ENCODE measurements at places on chromosomes 4 and X.
A peak's percentile ranks its signal among the peaks of the same experiment; 100 is the strongest.

DNA sequence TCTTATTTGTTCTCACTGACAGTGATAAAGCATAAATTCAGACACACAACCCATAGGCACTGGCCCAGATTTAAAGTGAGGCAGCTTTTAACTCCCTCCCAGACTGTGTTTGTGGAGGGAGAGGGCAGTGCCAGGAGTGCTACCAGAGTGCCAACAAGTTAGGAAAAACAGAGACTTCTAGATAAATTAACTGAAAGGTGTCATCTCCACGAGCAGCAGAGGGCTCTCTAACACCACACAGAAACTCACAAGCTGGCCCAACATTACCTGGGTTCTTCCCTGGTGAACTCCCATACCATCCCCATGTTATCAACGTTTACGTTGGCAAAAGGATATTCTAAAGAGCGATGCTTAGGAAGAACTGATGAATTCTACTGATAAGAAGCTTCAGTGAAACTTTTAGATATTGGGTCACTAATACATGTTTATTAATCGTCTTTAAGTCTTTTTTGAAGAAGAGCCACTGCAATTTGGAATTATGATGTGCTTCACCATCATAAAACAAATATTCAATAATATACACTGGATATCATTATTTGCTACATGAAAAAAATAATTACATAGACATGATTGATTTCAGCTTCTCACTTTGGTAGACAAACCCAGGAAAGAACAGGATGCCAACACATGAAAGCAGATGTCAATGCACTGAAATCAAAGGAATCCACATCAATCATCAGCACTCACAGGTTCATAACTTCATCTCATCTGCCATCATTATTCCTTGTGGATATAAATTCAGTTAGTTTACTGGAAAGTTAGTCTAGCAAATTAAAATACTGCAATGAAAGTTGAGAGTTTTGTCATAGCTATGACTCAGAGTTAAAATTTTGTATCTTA is 121.2 kb upstream of the NAP1L5 start:
- DNase-seq: peak; percentile 60

GRCh38 chr4:163474027-163474426 is 473 bp upstream of the TKTL2 start:
- DNase-seq: no peak

DNA sequence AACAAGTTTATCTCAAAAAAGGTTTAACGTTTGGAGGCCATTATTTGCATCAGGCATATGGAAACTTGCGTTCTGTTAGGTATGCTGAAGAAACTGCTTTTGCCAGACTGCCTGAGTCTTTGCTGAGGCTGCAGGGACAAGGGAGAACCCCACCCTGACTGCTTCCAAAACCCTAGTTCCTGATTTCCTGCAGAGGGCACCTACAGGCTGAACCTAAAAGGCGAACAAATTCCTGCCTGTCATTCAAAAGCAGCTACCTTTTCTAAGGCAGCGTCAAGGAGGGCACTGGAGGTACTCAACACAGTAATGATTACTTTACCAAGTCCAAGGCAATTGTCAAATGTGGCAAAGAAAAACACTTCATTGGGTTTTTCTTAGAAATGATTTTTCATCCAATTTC is 578 bp upstream of the CORIN start:
- DNase-seq: no peak

DNA sequence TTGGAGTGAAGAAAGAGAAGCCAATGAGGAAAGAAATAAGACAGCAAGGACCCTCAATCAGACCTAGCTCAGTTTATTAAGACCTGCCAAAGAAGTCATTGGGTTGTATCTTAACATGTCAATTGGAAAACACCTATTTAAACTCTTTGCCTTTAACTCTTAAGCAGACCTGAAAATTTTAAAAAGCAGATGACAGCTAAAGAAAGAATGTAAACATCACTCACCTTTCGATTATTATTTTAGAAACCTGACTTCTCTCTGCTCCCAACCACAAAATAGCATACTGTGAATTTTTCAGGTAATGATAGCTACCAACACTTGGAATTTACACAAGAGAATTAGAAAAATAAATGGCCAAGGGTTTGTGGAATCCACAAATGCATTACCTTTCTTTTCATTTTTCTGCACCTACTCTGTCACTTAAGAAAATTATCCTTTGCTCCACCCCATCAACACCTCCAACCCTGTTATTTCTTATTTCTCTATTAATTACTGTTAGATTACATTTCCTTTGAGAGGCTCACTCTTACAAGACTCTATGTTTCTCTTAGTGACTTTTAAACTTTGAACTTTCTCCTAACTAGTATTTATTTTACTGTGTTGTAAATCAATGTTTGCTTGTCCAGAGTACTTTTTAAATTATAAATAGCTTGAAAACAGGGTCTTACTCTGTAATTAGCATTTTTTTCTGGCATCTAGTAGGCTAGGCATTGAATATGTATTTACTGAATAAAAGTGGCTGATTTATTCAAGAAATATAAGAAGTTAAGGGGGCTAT is 765 bp upstream of the SULT1E1 start:
- DNase-seq: no peak

GRCh38 chr4:152087335-152087734 is 326.5 kb upstream of the GATB start:
- no peak for DNase-seq

- DNase-seq: no peak
Measured at GRCh38 chr4:56840559-56840958, 19.1 kb upstream of the SPINK2 start.

DNA sequence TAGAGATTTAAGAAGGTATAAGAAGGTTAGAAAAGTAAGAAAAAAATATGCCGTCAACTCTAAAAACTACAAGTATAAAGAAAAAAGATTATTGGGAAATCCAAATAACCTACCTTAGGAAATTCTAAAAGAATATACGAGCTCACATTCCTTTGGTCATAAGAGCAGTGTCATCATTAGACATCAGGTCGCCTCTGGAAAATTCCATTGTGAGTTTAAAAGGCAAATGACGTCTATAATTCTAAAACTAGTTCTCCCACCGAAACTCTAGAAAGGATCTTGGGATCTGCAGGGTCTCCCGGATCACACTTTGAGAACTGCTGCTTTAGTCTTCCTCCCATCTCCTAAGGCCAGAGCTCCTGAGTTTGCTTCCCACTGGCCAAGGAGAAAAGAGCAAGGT is 518 bp upstream of the SAT1 start:
- no peak for DNase-seq

GRCh38 chrX:76428243-76429130 is 977 bp downstream of the MAGEE1 start:
- no peak for DNase-seq

DNA sequence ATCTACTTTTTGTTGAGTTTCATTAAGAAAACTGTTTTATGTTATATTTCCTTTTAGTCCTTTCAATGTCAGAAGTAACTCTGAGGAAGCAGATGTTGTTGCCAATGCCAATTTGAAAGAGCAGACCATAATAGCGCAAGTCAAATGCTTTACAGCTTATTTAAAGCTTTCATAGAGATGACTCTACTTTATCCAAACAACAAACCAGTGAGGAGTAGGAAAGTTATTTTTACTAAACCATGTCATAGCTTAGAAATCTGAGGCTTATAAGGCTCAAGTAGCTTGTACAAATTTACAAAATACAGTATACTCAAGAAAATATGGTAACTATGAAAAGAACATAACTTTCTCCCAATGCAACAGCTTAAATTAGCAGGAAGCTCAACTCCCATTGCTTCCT is 40.1 kb upstream of the SPOCK3 start:
- no peak for DNase-seq

- peak; percentile 97 for DNase-seq
Measured at GRCh38 chr4:124334119-124334518, 378.4 kb downstream of the ANKRD50 start.

- DNase-seq: no peak
Measured at GRCh38 chr4:175386776-175387507, 425.1 kb downstream of the GPM6A start.

DNA sequence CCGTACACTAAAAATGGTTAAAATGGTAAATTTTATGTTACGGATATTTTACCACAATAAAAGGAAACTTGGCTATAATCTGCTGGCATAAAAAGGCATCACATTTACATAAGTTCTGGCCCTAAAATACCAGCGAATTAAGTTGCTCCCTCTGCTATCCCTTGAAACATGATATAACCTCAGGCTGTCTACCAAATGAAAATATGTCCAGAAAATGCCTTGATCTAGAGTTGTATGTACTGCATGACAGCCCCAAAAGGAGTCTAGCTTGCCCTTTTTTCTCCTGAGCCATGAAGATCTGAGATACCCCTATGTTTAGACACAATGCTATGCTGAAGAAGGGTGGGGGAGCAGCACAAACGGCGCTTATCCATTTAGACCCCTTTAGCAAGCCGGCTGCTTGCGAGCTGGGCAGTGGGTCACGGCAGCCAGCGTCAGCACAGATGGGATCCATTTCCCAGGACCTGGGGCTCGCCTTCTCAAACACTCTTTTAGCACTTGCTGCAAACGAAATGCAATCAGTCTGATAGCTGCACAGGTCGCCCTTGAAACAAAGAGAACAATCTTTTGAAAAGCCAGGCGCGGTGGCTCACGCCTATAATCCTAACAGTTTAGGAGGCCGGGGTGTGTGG is 77.0 kb downstream of the AFAP1 start:
- DNase-seq: no peak

DNA sequence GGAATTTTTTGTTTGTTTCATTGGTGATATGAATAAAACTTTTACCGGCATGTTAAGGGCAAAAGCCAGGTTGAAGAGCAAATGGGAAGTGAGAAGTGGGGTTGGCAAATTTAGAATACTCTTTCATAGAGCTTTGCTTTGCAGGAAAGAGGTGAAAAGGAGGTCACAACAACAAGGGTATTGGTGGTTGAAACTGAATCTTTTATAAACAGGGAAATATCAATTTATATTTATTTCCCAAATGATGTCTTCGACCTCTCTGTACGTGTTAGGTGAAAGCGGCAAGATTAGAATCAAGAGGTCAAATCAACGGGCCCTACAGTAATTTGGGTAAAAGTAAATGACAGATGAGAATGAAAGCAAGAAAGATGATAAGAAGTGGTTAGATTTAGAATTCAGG is 3.4 kb downstream of the SMR3A start:
- no peak for DNase-seq

DNA sequence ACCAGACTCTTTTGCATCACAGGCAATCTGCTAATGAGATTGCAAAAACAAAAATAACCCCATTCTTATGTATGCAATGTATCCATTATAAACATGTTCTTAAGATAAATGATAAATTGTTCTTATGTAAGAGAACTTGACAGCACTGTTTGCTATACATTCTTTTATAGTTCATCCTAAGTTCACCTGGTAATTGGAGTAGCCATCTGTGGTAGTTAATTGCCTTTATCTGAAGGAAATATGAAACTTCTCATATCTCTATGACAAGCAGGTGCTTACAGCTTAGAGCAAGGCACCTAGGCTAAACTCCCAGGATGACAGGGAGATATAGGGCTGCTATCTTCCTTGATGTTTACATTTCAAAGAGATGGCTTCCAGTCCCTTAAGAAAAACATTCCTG is 21.3 kb upstream of the CLCN5 start:
- no peak for DNase-seq

DNA sequence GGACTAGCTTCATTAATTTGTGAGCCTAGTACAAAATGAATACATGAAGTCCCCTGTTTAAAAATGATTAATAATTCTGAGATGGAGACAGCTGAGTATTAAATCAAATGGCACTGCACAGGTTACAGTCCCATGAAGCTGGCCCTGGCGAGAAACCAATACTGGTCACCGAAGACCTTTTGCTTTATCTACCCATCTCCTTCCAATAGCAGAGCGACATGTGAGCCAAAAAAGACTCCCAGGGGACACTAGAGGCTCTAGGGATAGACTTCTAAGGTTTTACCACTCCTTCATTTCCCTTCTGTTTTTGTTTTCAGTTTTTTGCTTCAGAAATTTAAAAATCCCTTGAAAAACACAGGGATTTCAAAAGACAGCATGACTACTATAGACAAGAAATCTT is 97.0 kb upstream of the CCSER1 start:
- DNase-seq: no peak

DNA sequence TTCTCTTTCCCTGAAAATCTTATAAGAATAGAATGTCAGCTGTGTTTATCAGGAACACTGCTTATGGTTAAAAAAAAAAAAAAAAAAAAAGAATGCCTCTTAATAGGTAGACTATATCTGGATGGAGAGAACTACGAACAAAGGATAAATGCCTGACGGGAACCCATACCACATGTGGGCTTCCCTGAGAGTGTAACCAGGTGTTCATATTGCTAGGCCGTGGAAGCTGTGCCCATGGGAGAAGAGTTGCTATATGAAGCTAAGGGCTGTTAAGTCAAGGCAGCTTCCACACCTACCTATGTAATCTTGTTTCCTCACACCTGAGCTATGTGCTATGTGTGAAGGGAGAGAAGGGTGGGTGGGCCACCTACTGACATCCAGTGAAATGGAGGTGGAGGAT is 27.3 kb downstream of the TMEM184C start:
- no peak for DNase-seq

- no peak for DNase-seq
Measured at GRCh38 chr4:38674258-38675144, 10.5 kb downstream of the KLF3 start.

- DNase-seq: no peak
Measured at GRCh38 chr4:6071191-6071958, 53.1 kb upstream of the C4orf50 start.

GRCh38 chrX:132480581-132481203 is 8.1 kb downstream of the MBNL3 start:
- DNase-seq: peak; percentile 73

GRCh38 chr4:180913750-180914149 is 1329.5 kb upstream of the TENM3 start:
- DNase-seq: no peak

- no peak for DNase-seq
Measured at GRCh38 chr4:106764774-106765173, 271.3 kb downstream of the DKK2 start.

DNA sequence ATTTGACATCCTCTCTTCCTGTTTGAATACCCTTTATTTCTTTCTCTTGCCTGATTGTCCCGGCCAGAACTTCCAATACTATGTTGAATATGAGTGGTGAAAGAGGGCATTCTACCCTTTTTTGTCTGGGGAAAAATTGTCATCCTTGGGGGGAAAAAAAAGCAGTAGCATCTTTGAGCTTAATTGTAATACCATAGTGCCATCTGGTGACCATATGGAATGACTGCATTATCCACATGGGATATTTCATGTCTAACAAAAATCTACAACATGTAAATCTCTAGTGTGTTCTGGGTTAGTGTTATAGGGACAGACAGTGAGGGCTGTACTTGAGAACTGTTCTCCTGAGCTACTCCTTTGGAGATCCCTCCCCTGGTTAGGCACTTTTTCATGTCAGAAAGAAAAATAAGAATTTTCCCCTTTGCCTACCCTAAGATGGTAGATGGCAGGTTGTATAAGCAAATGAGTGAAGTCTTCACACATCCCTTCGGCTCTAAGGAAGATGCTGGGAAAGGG is 26.0 kb downstream of the CAPN6 start:
- DNase-seq: peak; percentile 5

DNA sequence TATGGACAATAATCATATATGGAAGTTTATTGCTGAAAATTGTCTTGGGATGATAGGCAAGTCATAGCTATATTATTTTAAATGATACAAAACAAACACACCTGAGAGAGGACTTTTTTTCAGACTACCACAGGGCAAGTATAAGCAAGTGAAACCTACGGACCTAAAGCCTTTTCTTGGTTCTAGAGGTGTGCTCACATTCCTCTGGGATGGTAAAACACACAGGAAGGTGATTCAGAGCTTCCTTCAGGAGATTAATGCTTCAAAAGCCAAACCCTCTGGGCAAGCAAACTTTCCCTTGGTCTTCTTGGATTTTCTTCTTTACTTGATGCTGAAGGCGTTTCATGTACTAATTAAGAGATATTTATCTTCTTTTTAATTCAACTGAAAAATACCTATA is 60.1 kb upstream of the ACSL4 start:
- DNase-seq: no peak

All from amniotic epithelial cell (primary cell).